ENCODE measurements at places on chromosomes 7 and 10. TPM values are rescaled to one million over a fixed set of nuclear protein-coding genes. Genes with fewer than 3 reads are reported as not detected.

The EVX1 gene
- polyA plus RNA-seq, result not detected

The TEX47 gene
- polyA plus RNA-seq, result not detected

The FAM25G gene
- polyA plus RNA-seq, result not detected

The AKR1D1 gene
- polyA plus RNA-seq, result 0.10 TPM

The LLCFC1 gene
- polyA plus RNA-seq, result not detected

The COA1 gene
- 41.0 TPM for polyA plus RNA-seq

The METTL2B gene
- polyA plus RNA-seq, result 31.2 TPM

The DNAJB12 gene
- polyA plus RNA-seq, result 21.8 TPM
